Glomerular endothelial cell (primary cell): ENCODE measurements at places on chromosomes 2 and 18.

- no peak for DNase-seq
These were observed 24.7 kb downstream of the ASB18 start for GRCh38 chr2:236239276-236240065.

- no peak for DNase-seq
These were observed 82.5 kb downstream of the TCF7L1 start for GRCh38 chr2:85215448-85216401.

DNA sequence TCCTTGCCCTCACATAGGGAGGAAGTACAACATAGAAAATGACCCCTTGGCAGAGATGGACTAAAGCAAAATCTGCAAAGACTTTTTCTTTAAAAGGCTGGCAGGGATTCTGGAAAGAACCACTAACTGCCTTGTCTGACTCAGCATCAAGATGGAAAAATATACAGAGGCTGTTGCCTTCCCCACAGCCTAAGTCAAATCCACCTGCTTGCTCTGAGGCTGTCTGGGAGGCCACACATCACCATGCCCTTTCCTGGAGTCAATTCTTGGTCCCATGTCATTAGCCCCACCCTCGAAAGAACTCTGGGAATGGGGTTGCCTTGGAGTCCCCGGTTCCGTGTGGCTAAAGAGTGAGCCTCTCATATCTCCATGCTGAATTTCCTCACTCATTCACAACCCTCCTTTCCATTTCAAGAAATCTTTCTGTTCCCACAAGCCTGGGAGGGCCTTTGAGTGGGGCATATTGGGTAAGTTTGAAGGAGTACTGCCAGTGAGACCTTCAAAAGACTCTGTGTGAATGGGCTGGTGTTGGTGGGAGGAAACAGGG is 39.4 kb downstream of the BMP10 start:
- DNase-seq, result no peak

- no peak for DNase-seq
These were observed 43.6 kb downstream of the MCFD2 start for GRCh38 chr2:46871976-46872381.

DNA sequence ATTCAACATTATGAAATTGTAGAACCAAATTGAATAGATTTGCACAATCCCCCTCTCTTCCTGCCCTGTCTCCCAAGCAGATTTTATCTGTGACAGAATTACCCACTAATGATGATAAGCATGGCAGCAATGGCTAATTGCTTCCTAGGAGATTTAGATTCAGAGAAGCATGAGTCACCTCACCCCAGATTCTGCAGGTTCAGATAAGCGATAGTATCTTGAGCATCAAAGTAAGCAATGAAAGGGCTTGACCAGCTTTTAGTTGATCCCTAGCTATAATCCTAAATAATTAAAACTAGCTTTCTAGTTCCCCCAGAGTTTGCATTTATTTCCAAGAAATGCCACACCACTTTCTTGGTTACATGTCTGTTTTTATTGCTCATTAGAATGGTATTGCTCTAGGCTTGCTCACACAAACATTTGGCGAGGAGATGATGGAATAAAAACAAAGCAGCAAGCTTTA is 204.3 kb downstream of the GULP1 start:
- no peak for DNase-seq

DNA sequence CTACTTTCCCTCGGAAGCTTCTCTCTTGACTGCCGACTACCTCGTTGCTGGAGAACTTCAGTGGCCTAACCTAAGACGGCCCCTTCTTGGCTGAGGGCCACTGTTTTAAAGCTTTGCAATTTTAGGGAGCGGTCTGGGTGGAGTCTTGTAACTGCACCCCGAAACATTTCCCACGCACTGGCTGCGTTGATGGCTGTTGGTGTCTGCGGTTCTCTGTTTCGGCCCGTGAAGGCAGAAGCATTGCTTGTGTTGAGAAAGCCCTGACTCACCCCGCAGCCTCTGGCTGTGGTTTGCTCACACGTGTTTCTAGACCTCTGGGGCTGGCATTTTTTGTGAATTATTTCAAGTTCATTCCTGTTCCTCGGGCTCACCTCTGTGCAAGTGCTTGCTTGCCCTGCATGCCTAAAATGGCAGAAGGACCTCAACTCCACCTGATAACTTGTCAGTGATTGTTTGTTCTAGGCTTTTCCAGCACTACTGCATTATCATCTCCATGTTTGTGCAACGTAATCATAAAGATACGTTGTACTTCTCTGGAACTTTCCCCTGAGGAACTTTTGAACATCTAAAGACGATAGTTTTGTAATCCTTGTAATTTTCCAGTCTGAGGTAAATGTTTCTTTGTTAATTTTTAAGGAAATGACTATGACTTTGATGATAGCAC is 94.2 kb upstream of the DLX2 start:
- DNase-seq, result no peak

DNA sequence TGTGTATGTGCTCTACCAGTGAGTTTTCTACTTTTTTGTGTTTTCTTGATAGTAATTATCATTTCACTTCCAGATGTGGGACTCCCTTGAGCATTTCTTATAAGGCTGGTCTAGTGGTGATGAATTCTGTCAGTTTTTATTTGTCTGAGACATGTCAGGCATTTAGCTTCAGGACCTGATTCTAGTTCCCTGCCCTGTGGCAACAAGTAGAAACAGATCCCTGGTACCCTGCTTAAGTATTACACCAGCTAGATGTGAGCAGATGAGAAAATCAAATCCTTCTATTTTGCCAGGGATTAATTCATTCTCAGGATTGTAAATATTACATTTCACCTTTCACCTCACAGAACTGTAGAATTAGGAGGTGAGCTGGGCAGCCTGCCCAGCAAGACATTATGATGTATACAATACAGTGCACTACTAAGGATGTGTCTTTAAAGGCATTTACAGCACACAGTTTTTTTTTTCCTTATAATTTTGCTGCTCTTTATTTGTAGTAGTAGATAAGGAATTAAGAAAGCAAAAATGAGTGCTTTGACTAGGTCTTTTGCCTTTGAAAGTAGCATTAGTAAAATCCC is 35.1 kb downstream of the GALM start:
- DNase-seq, result no peak

GRCh38 chr2:151437630-151438029 is 27.9 kb downstream of the RIF1 start:
- DNase-seq, result peak; percentile 36

DNA sequence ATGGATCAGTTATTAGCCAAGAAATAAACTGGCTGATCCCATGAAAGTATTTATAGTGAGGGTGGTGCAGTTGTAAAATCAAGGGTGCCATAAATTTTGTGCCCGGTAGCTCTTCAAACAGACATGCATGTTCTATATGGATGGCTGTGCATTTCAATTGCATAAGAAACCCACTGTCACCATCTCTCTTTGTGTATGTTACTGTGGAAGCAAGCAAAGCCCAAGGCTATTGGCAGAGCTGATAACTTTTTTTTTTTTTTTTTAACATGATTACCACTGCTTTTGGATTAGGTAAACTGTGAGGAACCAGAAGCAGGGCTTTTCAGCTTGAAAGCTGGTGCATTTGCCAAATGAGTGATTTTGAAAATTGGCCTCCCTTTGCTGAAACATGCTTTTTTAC is 332.6 kb downstream of the SOX11 start:
- DNase-seq, result no peak

DNA sequence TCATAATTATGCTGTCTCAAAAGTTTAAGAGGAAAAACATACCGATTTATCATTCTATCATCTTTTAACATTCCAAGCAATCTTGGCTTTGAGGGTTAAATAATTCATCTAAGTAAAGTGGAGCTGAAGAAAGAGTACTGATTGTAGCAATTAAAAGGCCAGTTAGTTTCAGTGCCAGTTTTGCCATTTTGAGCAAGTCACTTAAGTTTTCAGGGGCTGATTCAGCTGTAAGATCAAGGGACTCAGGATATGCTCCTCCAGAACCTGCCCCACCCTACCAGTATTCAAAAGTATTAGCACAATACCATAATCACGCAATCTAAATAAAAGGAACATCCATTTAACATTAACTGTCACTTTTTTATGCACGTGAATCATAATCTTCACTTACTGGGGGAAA is 1.9 kb downstream of the SS18 start:
- no peak for DNase-seq

DNA sequence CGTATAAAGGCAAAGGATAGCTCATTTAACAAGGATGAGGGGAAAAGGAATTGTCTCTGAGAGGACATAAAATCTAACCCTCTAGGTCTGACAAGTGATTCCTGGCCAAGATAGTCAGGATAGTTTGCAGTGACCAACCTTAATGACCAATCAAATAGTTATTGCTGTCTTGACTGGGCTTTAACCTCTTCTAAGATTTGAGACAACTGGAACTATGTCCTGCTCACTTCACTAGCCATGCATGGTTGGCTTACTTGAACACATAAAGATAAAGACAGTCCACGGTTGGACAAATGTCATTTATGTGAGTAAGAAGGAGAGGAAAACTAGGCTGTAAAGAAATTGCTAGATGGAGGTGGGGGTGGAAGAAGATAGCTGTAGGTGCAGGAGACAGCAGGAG is 53.8 kb downstream of the SCN1A start:
- DNase-seq, result no peak

GRCh38 chr2:64936809-64937208 is 52.4 kb upstream of the SLC1A4 start:
- DNase-seq, result no peak

- DNase-seq, result no peak
These were observed 2.2 kb upstream of the SERPINB12 start for GRCh38 chr18:63539904-63540510.

GRCh38 chr2:215693193-215693998 is 257.5 kb upstream of the FN1 start:
- DNase-seq, result no peak

DNA sequence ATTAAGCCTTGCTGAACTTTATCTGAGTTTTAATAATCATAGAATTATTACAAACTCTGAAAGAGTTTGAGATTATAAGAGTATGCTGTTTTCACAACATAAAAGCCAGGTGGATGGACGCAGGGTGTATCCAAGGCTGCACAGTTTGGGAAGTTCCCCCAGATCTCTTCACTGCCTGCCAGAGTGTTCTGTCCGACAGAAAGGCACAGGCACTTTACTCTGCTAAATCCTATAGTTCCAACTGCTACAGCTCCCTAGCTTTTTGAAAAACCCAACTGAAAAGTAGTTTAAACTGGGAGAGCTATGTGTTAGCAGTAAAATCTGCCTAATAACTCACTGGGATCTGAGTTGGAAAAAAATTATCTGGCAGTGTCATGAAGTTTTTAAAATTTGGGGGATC is 38.0 kb downstream of the MFSD6 start:
- DNase-seq, result no peak

- no peak for DNase-seq
These were observed 67.8 kb upstream of the MAP4K3 start for GRCh38 chr2:39504790-39505335.

DNA sequence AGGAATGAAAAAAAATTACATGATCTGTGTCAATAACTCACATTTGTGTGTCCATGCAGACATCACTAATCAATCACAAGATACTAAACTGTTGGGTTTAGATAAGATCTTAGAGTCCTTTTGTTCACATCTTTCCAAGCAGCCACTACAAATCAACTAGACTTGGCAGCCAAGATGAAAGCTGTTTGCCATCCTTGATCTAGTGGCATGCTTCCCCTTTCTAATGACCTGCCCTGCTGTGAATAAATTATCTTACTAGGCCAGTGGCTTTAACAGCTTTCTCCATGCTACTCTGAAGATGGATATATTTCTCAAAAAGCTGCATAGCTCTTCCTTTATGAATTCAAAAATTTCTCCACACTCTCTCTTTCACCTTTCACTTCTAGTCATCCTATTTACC is 1338.0 kb upstream of the ACVR2A start:
- no peak for DNase-seq

DNA sequence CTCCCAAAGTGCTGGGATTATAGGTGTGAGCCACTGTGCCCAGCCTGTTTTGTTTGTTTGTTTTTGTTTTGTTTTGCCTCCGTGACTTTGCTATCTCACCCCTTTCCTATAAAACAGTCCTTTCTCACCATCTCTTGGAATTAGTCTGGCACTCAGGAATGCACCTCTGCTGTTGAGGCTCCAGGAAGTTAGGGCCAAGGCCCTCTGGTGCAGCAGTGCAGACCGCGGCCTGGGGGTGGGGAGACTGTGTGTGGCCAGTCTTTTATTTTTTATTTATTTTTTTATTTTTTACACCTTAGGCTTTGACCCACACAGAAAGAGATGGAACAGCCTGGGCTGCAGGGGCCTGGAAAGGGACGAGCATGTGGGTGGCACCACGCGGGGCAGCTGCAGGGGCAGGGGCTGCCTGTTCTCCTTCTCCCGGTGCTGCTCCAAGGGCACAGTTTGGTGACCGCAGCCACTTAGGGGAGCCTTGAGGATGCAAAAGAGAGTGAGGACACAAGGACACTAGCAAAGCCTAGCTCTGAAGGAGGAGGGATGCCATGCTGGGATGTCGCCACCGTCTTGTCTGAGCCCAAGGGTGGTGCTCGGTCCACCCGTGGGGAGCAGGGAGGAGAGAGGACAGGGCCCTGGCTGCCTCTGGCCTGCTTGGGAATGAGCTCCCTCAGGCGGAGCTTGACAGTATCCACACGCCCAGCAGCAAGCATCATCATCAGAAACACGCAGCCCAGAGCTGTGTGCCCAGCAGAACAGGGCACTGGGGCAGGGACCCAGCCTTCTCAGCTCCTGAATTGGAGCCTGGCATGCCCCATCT is 19.4 kb upstream of the ALPI start:
- DNase-seq, result no peak

GRCh38 chr2:180553094-180553715 is 427.2 kb upstream of the UBE2E3 start:
- no peak for DNase-seq

DNA sequence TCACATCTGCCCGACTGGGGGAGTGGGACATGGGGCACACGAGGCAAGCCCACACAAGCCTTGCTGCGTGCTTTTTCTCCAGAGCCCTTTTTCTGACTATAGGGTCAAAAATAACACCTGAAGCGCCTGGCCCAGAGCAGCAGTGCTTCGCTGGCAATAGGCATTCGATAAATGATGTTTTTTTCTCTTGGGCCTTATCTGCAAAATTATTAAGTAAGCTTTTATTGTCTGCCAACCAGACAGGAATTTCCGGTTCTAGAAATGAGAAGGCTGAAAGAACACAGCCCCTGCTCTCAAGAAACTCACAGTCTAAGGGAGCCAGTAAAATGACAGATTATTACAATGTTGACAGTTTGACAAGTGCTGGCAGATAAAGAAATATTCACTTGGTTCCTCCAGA is 2.7 kb upstream of the TMBIM1 start:
- DNase-seq, result no peak

DNA sequence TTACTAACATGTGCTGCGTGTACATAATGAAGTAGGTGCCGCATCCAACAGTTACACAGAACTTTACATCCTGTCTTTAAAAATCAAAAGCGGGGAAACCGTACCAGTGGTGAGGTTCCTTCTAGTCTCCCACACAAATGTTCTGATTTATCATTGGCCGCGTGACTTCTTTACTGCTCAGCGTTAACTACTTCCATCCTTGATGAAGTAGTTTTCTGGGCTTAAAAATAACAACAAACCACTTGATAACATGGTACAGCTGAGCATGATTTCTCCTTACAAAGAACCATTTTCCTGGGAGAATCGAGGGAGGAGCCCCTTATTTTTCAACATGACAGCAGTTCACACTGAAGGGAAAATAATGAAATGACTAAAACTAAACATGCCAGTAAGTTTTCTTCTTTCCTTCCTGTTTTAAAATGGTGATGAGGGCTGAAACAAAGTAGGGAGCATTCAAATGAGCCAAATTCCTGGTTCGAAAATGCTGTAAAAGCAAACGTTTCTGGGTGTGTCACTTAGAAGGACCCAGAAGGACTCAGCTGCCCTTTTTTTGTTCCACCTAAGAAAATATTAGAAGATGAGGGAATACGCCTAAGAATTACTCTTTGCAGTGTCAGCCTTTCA is 9.9 kb downstream of the EMILIN2 start:
- DNase-seq, result no peak
